Left lung (tissue), 14 donors: ENCODE measurements at places on chromosomes 2 and 18. TPM values are rescaled to one million over a fixed set of nuclear protein-coding genes. Genes with fewer than 3 reads are reported as not detected.

- H3K4me1 ChIP-seq: no peaks in the 10 kb centered on the region
- no peak overlapping the region for H3K27ac ChIP-seq
- H3K4me3 ChIP-seq: no peak overlapping the region
- DNase-seq: peak; percentile 16
These were observed 50.1 kb downstream of the THUMPD2 start for GRCh38 chr2:39728941-39729351.

GRCh38 chr2:119327431-119327830 is 39.2 kb downstream of the C2orf76 start:
- H3K36me3 ChIP-seq: no peaks in the 10 kb centered on the region
- peaks cover 5% of the 10 kb centered on the region for H3K4me1 ChIP-seq
- H3K4me3 ChIP-seq: no peak overlapping the region
- H3K27ac ChIP-seq: no peak overlapping the region

Gene CLASP1
- polyA plus RNA-seq: 51.6 TPM

Gene AGAP1
- 13.1 TPM for polyA plus RNA-seq

DNA sequence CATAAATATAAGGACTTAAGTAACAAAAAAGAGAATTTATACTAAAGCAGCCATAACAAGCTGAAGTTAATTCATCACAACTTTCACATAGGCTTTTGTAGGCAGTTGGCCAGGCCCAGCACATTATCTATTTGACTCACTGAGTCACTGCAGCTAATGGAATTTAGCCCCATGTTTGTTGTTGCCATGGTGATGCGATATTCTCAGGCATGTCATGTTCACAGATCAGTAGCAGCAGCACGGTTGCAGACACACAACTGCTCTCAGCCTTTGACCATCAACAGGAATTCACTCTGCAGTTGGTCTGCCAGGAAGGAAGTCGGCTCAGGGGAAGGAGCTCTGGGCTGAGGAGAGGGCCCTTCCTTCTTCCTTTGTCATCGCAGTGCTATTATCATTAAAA is 639.8 kb downstream of the TMEM182 start:
- no peaks in the 10 kb centered on the region for H3K36me3 ChIP-seq
- H3K4me1 ChIP-seq: no peaks in the 10 kb centered on the region
- no peak overlapping the region for H3K27ac ChIP-seq
- no peaks in the 10 kb centered on the region for H3K27me3 ChIP-seq

Gene REG1B
- not detected for polyA plus RNA-seq

Gene TFPI
- 153 TPM for polyA plus RNA-seq

DNA sequence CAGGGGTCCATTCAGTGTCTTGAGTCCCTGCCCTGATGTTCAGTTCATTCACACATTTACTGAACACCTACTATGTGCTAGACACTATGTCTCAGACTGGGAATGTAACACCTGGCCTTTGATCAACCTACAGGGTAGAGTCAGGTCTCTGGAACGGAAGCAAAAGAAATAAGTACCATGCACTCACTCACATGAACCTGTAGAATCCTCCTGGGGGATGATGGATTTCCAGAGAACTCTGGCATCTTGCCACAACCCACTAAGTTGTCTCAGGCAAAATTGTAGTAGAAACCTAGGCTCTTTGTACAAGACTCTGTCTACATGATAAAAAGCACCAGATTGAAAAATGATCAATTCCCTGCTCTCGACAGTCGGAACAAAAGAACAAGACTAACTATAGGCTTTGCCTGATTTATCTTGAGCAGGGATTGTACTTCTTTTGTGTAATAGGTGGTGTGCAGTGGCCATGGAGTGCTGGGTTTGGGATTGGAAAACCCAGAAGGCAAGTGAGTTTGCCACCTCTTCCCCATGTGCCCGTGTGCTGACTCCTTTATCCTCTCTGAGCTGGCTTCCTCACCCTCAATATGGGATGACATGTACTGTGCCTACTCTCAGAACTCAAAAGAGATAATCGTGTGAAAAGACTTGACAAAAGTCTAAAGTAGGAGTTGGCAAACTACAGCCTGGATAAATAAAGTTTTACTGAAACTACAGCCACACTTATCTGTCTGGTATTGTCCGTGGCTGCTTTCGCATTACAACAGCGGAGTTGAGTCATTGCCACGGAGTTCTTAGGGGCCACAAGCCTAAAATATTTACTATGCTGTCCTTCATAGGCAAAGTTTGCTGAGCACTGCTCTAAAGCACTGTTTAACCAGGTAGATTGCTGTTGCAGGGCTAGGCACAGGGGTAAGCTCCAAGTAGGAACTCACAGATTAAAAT is 4.4 kb downstream of the CAPN14 start:
- no peaks in the 10 kb centered on the region for H3K27me3 ChIP-seq
- H3K4me3 ChIP-seq: no peak overlapping the region

DNA sequence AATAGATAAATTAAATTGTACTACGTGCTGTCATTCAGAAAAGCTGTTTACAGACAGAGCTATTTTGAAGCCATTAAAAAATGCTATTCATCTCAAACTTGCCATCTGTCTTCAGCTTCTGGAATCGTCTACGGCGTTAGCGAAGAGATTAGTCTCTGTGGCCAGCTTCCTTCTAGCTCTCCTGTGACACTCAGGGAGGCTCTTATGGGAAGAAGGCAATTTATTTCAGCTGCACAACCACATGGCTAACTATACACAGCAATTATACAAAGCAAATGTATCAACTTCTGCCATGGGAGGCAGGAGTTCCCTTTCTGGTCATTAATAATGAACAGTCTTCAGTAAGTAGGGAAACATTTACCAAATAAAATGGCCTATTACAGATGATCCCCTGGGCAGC is 6.3 kb downstream of the CTAGE1 start:
- H3K4me1 ChIP-seq: no peaks in the 10 kb centered on the region
- no peak overlapping the region for H3K4me3 ChIP-seq
- no peaks in the 10 kb centered on the region for H3K36me3 ChIP-seq
- H3K27me3 ChIP-seq: no peaks in the 10 kb centered on the region

Gene CAPN14
- 0.38 TPM for polyA plus RNA-seq

- H3K4me3 ChIP-seq: no peak overlapping the region
- no peak for DNase-seq
- no peak overlapping the region for H3K27ac ChIP-seq
- H3K36me3 ChIP-seq: peaks cover 17% of the 10 kb centered on the region
- H3K27me3 ChIP-seq: no peaks in the 10 kb centered on the region
- no peaks in the 10 kb centered on the region for H3K4me1 ChIP-seq
These were observed 174.1 kb upstream of the ZFP36L2 start for GRCh38 chr2:43400508-43400907.

GRCh38 chr2:63734510-63734909 is 107.2 kb upstream of the UGP2 start:
- H3K27ac ChIP-seq: no peak overlapping the region
- DNase-seq: peak; percentile 25
- H3K27me3 ChIP-seq: no peaks in the 10 kb centered on the region

DNA sequence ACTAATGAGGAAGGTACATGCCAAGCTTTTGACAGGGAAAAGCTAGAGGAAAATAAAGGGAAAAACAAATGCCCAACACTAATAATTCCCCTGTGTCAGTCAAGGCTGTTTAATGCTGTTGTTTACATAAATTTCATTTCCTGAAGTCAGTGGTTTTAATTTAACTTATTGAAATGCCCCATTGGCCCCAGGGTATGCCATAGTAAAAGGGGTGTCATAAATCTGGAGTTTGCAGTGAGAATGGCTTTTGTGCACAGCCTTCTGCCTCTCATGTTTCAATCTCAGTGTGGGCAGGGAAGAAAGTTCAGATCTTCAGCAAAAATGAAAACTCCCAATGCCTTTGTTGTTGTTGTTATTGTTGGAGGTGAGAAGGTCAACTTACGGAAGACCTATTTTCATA is 550.1 kb upstream of the DCC start:
- H3K36me3 ChIP-seq: no peaks in the 10 kb centered on the region
- H3K4me3 ChIP-seq: no peak overlapping the region
- H3K4me1 ChIP-seq: no peaks in the 10 kb centered on the region
- H3K27ac ChIP-seq: no peak overlapping the region
- H3K27me3 ChIP-seq: no peaks in the 10 kb centered on the region

DNA sequence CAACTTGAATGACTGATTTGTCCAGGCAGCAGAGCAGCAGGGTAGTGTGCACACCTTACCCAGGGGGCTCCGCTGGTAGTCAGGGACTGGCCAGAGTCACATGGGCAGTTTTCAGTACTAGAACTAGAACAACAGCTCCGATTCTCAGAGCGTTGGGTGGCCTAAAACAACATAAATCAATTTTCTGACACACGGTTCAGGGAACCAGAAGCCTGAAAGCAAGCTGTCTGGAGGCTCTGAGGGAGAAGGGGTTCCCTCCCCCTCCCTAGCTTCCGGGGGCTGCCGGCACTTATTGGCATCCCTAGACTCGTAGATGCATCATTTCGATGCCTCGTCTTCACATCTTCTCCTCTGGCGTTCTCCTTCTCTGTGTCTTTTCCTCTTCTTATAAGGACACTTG is 13.4 kb upstream of the ITGB6 start:
- no peak overlapping the region for H3K4me3 ChIP-seq
- H3K27me3 ChIP-seq: no peaks in the 10 kb centered on the region
- DNase-seq: no peak
- peaks cover 11% of the 10 kb centered on the region for H3K4me1 ChIP-seq

Gene GPR75
- polyA plus RNA-seq: 4.7 TPM

GRCh38 chr2:38634684-38635083 is 31.2 kb upstream of the GALM start:
- no peak overlapping the region for H3K27ac ChIP-seq

Gene CPO
- polyA plus RNA-seq: 0.69 TPM

DNA sequence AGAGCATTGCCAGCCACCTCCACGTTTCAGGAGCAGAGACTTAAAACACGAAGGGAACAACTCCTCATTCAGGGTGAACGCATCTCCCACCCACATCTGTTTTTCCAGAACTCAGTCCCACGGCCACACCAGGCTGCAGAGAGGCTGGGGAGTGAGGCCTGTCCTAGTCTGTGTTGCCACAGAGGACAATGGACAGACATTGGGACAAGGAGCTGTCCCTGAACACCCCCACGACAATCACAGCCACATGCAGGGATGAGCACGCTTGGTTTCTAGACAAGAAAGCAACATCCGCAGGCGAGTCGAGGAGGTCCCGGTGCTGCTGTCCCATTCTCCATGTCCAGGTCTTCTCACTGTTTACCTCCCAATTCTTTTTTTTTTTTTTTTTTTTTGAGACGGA is 167.4 kb downstream of the EIPR1 start:
- H3K27me3 ChIP-seq: no peaks in the 10 kb centered on the region
- H3K4me3 ChIP-seq: no peak overlapping the region
- no peak for DNase-seq
- H3K4me1 ChIP-seq: no peaks in the 10 kb centered on the region

DNA sequence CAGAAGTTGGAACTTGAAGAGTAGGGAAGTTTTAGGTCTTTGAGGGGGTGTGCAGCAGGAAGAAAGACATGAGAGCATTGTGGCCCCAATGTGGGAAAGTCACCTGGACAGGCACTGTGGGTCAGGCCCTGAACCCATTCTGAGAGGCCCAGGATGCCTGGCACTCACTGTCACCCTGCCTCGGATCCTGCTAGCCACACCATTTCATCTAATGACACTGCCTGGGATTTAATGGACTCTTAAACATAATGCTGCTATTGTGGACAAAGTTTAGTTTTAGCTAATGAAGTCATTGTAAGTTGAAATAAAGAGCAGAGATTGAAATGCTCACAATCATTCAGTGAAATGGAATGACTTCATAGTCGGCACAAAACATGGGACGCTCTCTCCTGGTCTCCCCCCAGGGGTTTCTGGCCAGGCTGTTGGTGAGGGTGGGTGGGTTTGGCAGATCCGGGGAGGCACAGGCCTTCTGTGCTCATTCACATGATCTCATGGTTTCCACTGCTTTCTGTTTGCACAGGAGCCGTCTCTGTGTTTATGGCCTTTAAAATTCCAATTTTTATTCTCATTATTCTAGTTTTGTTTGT is 141.8 kb upstream of the KLHL29 start:
- no peaks in the 10 kb centered on the region for H3K36me3 ChIP-seq
- no peaks in the 10 kb centered on the region for H3K4me1 ChIP-seq
- H3K27ac ChIP-seq: no peak overlapping the region
- no peak overlapping the region for H3K4me3 ChIP-seq
- no peaks in the 10 kb centered on the region for H3K27me3 ChIP-seq

Gene CAPN13
- polyA plus RNA-seq: 1.3 TPM

GRCh38 chr2:54249629-54250028 is 6.4 kb downstream of the TSPYL6 start:
- no peaks in the 10 kb centered on the region for H3K27me3 ChIP-seq
- no peaks in the 10 kb centered on the region for H3K4me1 ChIP-seq
- no peak overlapping the region for H3K27ac ChIP-seq
- no peak for DNase-seq
- no peaks in the 10 kb centered on the region for H3K36me3 ChIP-seq

- H3K36me3 ChIP-seq: no peaks in the 10 kb centered on the region
- DNase-seq: no peak
- H3K27me3 ChIP-seq: no peaks in the 10 kb centered on the region
- no peak overlapping the region for H3K4me3 ChIP-seq
These were observed 186.3 kb downstream of the TCF4 start for GRCh38 chr18:55401638-55402191.

DNA sequence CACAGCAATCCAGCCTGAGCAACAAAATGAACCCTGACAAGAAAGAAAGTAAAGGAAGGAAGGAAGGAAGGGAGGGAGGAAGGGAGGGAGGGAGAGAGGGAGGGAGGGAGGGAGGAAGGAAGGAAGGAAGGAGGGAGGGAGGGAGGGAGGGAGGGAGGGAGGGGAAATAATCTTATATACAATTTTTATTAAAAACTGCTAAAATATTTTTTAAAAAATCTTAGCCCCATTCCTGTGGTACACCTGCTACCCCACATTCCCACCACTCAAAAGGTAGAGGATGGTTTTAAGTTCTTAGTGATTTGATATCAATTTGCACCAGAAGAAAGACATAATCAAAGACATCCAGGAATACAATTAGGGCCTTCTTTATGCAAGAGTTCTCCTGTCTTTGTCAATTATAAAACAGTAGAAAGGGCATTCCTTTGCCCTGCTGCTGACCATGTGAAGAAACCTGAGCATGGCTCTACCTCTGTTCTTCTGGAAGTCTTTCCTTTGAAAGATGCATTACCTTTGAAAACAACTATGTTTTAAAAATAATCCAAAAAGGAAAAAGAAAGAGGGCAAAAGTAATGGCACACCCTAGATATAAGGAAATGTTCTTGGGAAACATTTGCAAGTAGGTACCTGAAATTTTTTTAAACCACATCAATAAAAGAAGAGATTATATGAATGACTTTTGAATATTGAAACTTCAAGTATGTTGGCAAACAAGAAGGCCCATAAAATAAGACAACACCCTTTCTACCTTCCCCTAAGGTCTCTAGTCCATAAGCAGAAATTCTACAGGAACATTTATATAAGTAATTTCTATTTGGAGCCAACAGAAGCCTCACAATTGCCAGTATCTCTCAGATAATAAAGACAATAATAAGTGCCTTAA is 33.7 kb upstream of the ACVR2A start:
- no peak overlapping the region for H3K27ac ChIP-seq
- H3K4me1 ChIP-seq: no peaks in the 10 kb centered on the region
- no peaks in the 10 kb centered on the region for H3K27me3 ChIP-seq
- no peak overlapping the region for H3K4me3 ChIP-seq

- H3K27me3 ChIP-seq: no peaks in the 10 kb centered on the region
- no peak overlapping the region for H3K27ac ChIP-seq
- no peaks in the 10 kb centered on the region for H3K36me3 ChIP-seq
- H3K4me1 ChIP-seq: no peaks in the 10 kb centered on the region
- no peak for DNase-seq
These were observed 1627.7 kb downstream of the LRP1B start for GRCh38 chr2:140502951-140503630.

Gene GAREM2
- 12.2 TPM for polyA plus RNA-seq

Gene NPPC
- polyA plus RNA-seq: not detected
